MV-4-11 (cell line): ENCODE measurements at places on chromosomes 3 and 15.

GRCh38 chr15:71325481-71325880 lies 210.2 kb downstream of the THSD4 start:
- no peak for DNase-seq

DNA sequence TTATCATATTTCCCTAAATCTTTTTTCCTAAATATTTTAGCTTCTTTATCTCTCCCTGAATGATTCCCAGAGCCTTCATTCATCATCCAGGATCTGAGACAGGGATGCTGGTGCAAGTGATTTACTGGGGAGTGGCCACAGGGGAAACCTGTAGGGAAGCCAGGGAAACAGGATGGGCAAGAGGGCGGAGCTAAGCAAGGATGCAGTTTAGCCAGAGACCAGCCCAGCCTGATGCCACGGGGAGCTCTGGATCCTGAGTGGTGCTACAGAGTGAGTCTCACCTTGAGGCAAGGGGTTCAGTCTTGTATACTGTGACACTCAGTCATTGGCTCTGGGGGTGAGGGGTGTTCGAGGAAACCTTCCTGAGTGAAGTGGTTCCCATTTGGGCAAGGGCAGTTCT lies 39.7 kb upstream of the LRRFIP2 start:
- DNase-seq, result no peak

DNA sequence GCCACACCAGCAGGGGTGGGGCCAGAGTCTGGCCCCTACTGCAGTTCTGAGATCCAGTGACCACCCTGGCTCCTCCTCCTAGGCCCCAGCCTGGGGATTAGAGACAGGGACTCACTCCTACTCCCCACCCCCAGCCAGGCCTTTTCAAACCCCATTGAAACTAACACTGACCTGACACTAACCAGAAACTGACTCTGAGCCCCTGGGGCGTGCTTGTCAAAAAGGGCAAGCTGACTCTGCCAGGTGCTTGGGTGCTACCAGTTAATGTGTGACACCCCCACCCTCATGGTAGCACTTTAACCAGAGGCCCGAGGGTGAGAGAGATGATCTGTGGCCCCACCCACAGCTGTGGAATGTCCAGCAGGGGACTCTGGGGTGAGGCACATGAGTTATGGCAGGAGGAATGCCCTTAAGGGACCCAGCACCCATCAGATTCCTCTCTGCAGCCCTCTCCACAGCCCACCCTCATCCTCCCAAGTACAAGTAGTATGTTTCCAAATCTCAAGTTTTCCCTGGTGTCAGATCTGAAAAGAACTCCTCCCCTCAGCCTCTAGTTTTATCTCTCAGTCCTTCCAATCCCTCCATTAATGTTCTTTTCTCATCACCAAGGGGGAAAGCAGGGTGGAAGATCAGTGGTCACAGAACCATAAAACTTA lies 1.4 kb downstream of the PTH1R start:
- DNase-seq, result no peak

DNA sequence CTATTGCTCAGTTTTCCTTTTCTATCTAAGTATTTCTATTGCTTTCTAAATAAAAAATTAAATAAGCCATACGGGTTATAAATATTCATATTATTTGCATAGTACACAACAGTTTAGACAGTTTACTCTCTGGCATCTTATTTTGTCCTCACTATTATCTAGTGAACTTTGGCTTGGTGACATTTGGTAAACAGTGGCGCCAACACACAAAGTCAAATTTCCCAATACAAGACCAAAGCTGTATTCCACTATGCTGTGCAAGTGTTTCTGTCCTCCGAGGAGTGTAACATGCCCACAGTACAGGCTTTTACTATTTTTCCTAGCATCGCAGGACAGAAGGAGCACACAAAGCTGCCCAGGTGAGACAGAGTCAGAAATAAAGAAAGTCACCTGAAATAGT lies 61.7 kb upstream of the TP63 start:
- DNase-seq, result no peak
